Stimulated activated CD8-positive, alpha-beta memory T cell treated with anti-CD3 and anti-CD28 coated beads, Interleukin-4, amount 100 ng/mL, for 48 hours (primary cell): ENCODE measurements at places on chromosomes 3 and 15.

GRCh38 chr3:159832024-159832423 is 156.6 kb upstream of the IL12A start:
- no peak for DNase-seq

- no peak for DNase-seq
These were observed 73.7 kb upstream of the ACAN start for GRCh38 chr15:88729581-88729980.

DNA sequence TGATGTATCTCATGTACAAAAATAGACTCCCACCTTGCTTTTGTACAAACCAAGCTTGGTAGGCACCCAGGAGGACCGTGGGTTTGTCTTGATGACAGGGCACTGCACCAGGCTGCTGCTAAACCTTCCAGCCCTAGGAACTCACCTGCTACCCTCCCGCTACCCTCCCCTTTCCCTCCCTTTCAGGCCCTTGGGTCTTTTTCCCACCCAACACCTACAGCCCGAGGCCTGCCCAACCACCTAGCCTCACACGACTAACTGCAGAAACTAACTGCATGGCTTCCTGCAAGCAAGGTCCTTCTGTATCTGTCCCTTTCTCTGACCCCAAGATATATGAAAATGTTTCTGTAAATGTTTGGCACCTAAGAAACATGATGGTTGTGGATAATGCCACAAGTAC is 11.1 kb downstream of the PPM1M start:
- DNase-seq, result no peak

DNA sequence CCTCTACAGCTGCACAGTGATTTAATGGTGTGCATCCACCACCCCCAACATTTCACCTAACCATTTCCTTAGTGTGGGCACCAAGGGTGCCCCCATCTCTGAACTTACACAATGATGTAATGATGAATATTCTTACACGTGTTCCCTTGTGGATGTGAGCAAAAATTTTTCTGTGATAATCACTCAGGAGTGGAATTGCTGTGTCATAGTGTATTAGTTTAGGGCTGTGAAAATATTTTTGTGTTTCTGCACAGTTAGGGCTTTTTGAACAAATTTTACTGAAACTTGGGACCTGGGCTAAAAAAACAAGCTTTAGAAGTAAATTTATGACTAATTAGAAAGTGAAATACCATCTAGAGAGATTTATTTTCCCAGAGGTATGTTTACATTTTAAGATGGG is 134.5 kb upstream of the CCNL1 start:
- no peak for DNase-seq

GRCh38 chr15:98870788-98871187 is 136.8 kb downstream of the PGPEP1L start:
- no peak for DNase-seq

DNA sequence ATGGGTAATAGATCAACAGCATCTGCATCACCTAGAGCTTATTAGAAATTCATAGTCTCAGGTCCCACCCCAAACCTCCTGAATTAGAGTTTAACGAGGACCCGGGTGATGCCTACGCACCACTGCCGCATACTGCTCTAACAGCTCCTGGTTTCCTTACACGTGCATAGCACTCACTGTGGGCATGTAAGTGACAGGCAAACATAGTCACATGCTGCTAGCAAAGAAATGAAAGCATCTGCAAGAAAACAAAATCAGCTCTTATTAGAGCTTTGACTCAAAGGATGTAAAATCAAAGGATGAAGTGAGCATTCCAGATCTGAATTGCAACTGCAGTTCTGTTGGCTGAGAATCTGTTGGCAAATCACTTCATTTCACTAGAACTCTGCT is 19.1 kb upstream of the RIOX2 start:
- DNase-seq, result no peak

GRCh38 chr3:147652651-147653366 is 243.6 kb downstream of the ZIC1 start:
- DNase-seq, result no peak

GRCh38 chr3:156818273-156818651 is 7.9 kb upstream of the LEKR1 start:
- no peak for DNase-seq

- DNase-seq, result no peak
These were observed 66.4 kb upstream of the CNTN6 start for GRCh38 chr3:1026395-1026794.

GRCh38 chr3:191111722-191112121 is 87.3 kb upstream of the OSTN start:
- no peak for DNase-seq

GRCh38 chr15:92069308-92070250 is 216.1 kb downstream of the SLCO3A1 start:
- peak; percentile 68 for DNase-seq

DNA sequence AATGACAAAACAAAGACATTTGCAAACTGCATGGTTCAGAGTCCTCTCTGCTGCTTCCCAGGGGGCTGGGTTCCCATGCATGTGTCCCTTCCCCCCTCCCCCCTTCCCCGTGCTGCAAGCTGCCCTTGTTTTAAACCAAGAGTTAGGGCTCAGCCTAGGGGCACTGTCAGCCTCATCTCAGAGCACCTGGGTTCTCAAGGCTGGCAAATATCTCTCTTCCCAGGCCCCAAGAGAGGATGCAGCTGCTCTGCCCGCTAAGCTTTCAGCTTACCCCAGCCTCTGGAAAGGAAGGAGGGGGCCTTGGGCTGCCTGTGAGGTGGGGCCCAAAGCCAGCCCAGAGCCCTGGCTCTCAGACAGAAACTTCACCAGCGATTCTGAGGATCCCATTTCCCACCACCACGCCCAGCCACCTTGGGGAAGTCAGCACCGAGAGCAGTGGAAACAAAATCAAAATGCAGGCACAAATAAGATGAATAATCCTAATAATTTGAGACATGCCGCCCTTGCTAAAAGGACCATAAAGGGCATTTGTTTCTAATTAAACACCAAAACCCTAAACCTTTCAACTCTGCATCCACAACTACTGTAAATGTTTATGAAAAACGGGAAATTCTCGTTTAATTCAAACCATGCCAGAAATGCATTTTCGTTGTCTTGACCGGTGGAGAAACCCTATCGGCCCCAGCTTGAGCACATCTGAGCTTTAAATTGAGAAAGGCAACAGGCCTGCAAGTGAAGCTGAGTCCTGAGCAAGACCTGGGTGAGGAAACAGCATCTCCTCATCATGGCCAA is 67.7 kb upstream of the WNT5A start:
- no peak for DNase-seq

- DNase-seq, result peak; percentile 31
These were observed 152.6 kb downstream of the SCAPER start for GRCh38 chr15:76752549-76752948.

GRCh38 chr3:42692667-42693529 is 7.6 kb downstream of the KLHL40 start:
- no peak for DNase-seq
